Choroid plexus epithelial cell (primary cell): ENCODE measurements at places on chromosomes 1 and 21.

DNA sequence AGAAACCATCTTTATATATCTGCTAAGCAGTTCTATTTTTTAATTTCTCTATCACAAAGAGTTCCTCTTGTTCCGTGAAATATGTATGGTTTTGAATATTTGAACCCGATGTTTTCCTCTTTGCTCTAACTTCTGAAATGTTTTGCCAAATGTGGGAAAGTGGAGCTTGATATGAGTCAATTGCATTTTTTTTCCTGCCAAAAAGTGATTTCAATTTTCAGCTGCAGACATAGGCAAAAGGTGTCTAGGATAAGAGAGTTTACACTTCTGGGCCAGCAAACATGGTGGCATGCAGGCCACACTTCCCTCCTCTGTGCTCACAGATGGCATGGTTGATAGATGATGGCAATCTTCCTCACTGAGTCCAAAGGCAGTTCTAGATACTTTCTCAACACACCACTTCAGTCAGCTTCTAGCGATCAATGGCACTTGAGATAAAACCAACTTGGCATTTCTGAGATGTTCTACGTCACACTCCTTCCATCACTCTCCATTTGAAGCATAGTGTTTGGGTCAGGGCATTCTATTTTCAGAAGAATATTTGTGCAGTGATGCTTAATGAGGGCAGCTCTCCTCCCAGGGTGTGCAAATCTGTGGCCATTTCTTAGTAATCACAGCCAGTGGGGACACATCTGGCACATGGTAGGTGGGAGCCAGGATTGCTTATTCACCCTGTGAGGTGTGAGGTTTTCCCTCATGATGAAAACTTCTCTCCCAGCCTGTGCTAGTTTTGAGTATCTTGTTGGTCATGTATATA lies 54.4 kb upstream of the SCAF4 start:
- DNase-seq = no peak

DNA sequence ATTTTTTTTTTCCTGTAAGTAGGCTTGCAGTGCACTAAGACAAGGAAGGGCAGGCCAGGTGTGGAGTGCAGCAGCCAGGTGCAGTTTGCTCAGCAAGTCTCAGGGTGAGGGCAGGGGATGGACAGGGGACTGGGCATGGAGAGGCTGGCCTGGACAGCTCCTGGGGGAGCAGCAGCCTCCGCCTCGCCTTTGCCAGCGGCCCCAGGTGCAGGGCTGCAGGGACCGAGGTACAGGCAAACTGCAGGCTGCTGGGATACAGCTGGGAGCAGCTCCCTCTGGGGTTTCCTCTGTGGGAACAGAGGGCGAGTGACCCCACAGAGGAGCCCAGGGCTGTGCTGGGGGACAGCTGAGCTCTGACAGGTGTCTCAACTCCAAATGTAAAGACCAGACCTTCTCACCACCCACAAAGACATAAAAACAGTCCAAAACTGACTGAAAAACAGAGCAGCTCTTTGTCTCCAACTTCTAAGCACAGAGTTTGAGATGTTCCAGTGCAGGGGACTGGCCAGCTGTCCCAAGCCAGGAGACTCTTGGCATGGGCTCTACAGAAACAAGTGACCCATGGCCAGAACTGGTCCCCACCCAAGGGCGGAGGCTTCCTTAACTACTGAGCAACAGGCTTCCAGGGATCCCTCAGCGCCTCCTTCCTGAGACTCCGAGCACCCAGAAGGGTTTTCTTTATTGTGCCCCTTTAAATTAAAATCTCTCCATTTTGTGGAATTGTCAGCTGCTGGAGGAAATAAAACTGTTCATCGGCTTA lies 27.7 kb upstream of the AJAP1 start:
- DNase-seq = no peak

DNA sequence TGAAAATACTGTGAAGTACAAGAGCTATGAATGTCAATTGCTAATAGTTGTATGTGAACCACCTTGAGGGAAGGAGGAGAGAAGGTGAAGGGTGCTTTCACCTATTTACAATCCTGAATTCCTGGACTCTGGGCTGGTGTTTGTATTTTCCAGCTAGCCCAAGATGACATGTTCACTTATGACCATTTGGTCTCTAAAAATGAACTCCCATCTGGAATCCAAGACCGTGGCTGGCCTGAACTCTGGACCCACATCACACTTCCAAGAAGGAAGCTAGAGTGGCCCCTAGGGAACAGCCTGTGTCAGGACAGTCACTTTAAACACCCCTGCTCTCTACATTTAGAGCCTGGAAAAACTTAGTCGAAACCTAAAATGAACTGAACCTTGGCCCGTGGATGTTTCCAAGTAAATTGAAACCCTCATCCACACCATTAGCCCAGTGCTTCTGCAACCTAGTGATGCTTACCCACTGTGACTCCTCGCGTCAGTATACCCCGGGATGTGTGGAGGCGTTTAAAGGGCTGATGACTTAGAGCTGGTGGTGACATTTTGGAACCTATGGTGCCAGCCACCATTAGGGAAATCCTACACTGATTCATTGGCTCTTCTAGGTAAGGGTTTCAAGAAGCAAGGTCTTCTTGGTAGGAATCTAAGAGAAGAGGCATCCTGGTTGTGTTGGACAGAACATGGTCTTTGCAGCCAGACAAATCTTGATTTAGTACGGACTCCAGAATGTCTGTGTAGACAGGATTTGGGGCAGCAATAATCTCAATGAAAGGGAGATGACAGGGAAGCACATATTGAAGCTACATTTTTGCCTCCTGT lies 171.5 kb upstream of the IRF2BP2 start:
- DNase-seq = no peak

DNA sequence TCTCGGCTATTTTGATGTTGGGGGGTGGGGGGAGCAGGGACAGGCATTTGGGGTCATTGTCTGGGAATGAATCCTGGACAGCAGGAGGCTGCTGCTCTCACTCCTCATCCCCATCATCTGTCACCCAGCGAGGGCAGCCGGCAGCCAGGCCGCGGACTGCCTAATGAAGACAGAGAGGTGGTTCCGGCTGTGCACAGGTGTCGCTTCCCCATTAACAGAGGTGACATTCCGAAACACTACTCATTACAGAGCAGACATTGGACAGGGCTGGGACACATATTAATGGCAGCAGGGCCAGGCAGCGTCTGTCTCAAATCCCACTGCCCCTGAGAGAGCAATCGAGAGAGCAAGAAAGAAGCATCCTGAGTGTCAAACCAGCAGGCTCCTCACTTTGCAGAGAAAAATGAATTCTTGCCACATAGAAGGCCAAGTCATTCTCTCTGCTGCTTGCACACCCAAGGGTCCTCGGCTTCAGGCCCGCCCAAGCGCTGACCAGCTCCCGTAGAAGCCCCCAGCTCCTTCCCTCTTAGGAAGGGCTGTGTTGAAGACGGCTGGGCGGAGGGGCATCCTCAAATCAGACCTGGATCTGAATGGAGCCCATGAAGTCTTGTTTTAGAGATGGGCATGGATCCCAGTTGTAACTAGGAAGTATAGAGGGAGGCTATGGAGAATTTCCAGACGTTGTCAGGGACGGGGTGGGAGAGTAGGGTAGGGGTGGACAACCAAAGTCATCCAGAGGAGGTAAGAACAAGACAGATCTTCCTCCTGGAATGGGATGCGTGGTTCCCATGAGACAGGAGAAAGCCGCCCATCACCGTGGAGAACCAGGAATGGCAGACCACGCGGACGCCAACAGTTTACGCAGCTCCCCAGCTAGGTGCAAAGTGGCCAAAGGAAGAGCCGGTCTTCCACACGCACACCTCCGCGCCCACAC lies 8.2 kb upstream of the LEMD1 start:
- DNase-seq = no peak

- no peak for DNase-seq
Measured at GRCh38 chr1:16168622-16169360, 12.9 kb upstream of the EPHA2 start.

GRCh38 chr1:39759436-39759726 lies 11.8 kb downstream of the OXCT2 start:
- DNase-seq = no peak

DNA sequence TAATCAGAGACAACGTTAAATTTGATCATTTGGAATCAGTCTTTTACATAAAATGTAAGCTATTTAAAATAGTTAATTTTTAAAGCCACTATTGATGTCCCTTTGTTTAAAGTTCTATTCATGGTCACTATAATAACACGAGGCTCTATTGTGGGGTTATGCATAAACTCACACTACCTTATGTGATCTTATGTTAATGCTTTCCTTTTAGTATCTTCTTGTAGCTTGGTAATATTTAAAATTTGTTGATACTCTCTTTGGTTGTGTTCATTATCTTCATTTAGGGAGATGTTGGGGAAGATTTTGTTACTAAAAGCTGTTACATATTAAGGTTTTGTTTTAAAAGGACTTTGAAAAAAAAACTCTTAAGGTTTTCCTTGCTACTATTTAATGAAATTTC lies 1.2 kb downstream of the B3GALT2 start:
- no peak for DNase-seq

DNA sequence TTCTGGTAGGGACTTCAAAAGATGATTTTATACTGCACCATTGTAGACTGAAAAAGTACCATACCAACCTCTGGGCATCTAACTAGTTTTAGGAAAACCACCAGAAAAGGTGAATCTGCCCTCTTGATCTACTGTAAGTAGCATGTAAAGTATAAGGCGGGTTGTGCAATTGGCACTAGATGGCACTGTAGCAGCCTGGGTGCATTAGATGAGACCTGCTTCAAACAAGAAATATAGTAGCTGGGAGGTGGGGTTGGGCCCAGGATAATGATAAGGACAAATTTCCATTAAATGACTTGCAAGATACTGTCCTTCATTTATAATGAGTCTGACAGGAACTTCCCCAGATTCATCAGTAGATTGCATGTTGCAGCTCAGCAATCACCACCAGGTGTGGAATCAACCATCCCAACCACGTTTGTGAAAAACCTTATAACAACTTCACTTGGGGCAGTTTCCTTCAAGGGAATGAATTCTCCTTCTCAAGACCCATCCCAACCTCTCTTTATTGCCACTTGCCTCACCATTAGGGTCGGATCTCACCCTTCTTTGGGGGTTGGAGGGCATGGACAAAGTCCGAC lies 37.3 kb upstream of the IL10 start:
- DNase-seq = peak; percentile 61

GRCh38 chr1:115862403-115862802 lies 21.5 kb upstream of the NHLH2 start:
- DNase-seq = no peak

- DNase-seq = peak; percentile 61
Measured at GRCh38 chr21:36425286-36425685, 40.1 kb downstream of the CHAF1B start.

DNA sequence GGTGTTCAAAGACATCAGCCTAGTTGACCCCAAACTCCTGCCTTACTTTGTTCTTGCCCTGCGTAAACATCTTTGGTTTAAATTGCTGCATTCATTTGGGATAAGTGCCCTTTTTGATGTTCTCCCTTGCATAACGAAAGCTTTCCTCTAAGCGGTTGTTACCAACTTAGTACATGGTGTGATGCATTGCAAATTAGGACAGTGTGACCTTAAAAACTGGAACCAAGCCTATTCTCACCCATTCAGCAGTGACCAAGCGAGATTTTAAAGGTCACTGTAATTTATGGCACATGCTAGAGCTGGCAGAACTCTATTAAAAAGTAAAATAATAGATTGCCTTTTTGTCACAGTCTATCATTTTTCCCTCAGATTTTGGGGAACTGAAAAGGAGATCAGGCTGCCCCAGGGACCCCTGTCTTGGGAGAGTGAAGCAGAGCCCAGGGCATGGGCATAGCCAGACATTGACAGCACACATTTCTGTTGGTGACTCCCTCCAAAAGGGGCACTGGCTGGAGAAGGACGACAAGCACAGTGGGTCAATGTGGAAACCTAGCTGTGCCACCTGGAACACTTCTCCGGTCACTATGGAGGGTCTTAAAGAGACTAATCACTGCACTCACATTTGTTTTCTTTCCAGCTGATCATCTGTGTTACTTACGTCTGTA lies 63.9 kb downstream of the KCNK1 start:
- no peak for DNase-seq

- peak; percentile 10 for DNase-seq
Measured at GRCh38 chr1:37177230-37177864, 143.0 kb upstream of the GRIK3 start.

DNA sequence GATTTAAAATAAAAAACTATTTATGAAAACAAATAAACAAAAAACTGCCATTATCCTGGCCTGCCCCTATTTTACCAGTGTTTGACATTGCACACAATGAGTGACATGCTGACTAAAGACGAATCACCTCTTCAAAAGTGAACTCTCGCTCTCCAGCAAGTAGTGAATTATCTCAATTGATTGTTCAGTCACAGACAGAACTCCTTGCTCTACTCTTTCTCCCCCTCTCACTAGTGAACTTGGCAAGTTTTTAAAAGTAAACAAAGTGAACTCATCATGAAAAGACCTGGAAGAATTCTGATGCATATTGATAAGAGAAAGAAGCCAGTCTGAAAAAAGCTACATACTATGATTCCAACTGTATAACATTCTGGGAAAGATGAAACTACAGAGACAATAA lies 4.7 kb upstream of the C1orf52 start:
- no peak for DNase-seq

DNA sequence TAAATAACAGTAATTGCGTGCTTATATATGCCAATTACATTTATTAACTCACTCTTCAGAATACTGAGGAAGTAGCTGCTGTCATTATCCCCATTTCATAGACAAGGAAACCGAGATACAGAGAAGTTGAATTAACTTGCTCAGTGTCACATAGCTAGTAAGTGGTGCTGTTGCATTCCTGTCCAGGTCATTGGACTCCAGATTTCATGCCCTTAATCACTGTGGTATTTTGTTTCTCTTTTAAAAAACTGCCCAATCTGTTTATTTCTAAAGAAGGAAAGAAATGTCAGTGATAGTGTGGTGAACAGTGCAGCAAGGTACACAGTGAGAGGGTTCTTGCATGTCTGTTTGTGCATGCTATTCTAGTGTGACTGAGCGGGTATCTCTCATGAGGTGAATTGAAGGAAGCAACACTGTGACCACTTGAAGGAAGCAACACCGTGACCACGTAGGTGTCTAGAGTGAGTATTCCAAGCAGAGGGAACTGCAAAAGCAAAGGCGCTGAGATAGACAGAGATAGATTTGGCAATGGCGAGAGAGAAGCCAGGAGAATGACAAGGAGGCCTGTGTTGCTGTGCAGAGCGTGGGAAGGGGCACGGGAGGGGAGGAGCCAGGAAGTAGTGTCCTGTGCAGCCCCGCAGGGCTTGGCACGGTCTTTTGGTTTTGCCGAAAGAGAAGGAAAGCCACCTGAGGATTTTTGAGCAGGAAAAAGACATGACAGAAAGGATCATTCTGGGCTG lies 95.9 kb downstream of the CAMTA1 start:
- peak; percentile 54 for DNase-seq

DNA sequence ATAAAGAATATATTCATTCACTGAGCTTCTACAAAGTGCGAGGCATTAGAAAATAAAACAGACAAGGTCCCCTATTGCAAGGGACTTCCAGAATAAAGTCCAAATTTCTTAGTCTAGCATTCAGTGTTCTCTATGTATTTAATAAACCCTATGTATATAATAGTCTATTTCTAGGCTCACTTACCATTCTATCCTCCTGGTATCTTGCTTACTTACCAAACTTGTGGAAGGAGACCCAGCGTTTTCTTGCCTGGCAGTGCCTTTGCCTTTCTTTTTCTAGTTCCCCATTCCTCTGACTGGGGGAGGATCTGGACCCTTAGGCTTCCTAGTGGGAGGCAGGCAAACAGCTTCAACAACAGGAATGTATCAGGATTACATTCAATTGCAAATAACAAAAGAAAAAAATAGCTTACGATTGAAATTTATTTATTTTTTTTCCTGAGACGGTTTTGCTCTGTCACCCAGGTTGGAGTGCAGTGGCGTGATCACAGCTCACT lies 690 bp upstream of the RNF19B start:
- DNase-seq = no peak
